ENCODE measurements at places on chromosomes 5 and 9.

GRCh38 chr5:56569566-56569965 lies 245.8 kb upstream of the MAP3K1 start:
- DNase-seq, result no peak

- DNase-seq, result no peak
Measured at GRCh38 chr9:69718218-69718617, 41.6 kb downstream of the PTAR1 start.

DNA sequence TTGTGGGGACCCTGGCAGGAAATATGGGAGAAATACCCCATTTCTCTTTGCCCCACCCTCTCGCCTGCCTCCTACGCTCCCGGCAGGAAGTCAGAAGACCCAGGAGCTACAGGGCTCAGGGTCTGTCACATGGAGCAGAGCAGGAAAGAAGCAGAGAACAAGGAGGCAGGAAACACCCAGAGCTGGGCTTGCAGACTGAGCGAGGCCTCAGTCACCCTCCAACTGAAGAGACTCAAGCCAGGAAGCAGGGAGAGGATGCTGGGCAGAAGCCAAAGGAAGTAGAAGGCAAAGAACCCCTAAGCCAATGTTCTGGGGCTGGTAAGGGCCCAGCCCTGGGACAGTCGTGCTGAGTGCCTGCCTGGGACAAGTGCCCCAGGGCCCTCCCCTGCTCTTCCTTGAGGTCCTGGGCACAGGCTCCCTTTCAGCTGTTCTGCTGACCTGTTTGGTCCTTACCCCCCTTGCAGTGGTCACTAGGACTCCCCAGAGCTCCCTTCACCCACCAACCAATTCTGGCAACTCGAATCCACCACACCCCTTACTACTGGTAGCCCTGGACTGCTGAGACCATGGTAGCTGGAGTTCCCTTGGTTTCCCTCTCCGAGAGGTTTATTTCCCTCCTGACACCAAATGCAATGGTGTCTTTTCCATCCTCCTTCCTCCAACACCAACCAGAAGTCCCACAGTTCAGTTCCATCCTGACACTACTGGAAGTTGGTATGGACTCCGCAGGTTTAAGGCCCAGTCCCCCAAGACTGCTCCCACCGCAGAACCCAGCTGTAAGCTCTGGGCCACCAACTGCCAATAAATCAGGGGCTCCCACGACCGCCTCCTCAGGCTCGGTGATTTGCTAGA lies 157.5 kb downstream of the COL23A1 start:
- no peak for DNase-seq

- no peak for DNase-seq
Measured at GRCh38 chr5:55899344-55899743, 48.2 kb downstream of the IL31RA start.

GRCh38 chr5:18403941-18404438 lies 769.7 kb downstream of the TAF11L14 start:
- no peak for DNase-seq

GRCh38 chr5:18744441-18744840 lies 1110.2 kb downstream of the TAF11L14 start:
- no peak for DNase-seq

GRCh38 chr9:4973902-4974301 lies 11.2 kb upstream of the JAK2 start:
- DNase-seq, result no peak

GRCh38 chr5:98929710-98930298 lies 997 bp upstream of the CHD1 start:
- no peak for DNase-seq

- DNase-seq, result no peak
Measured at GRCh38 chr9:112115109-112115508, 60.0 kb downstream of the SUSD1 start.

GRCh38 chr5:415928-416635 lies 26.9 kb upstream of the EXOC3 start:
- no peak for DNase-seq

All from stimulated activated CD8-positive, alpha-beta memory T cell treated with anti-CD3 and anti-CD28 coated beads, Interleukin-7, amount 100 ng/mL, for 48 hours (primary cell).